ENCODE measurements at places on chromosomes 12 and 14.

DNA sequence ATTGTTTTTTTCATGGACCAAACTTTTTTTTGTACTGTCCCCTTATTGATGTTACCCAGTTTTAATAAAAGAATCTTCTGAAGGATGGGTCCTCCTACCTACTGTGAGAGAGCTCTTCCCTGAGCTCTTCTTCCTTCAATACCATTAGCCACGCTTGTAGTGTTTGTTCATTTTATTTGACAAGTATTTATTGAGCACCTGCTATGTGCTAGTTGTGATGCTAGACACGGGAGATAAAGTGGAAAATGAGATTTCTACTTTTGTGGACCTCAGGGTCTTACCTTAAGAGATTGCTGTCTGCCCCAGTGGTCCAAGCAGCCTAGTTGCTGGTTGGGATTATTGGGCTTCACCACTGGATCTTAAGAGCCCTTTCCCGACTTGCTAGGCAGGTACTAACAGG, 3.2 kb upstream of the GPD1 start:
- DNase-seq = no peak

GRCh38 chr12:80205960-80206359, 106.6 kb downstream of the OTOGL start:
- no peak for DNase-seq

- DNase-seq = no peak
These were observed 60.8 kb upstream of the HSPB8 start for GRCh38 chr12:119117936-119118335.

GRCh38 chr12:25322351-25322750, 71.6 kb upstream of the KRAS start:
- DNase-seq = no peak

GRCh38 chr14:93212432-93212831, 5.4 kb downstream of the UBR7 start:
- DNase-seq = no peak

DNA sequence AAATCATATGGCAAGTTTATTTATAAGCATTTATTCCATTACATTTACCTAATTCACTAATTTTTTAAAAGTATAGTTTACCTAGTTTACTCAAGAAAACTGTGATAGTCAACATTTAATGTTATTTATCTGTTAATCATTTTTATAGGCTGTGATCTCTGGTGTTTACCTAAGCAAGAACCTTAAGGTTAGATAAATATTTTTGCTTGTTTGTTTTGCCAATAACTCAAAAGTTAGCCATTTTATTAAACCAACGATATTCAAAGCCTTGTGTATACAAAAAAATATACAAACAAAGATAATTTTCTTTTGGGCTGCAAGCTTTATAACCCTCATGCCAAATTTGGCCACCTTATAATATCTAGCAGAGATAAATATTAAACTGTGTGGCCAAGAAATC, 157.3 kb downstream of the SLCO1B3 start:
- DNase-seq = no peak

DNA sequence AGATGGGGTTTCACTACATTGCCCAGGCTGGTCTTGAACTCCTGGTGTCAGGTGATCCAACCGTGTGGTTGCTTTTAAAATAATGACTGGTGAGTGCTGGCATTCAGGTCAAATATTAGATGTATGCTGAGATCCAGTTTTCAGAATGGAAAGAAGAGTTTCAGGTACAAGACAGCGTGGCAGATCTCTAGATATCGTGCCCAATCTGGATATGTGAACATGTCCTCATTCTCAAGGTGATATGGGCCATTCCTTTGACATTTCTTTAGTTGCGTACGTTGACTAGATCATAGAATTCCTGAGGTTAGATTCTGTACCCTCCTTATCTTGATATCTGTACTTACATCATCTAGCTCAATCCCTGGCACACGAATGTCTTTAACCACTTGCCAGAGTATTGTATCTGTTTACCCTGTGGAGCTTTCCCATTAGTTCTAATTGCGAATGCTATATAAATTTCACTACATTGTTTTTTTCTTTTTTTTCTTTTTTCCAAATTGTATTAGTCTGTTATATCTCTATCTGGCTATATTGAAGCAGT, 80.2 kb downstream of the ANO6 start:
- DNase-seq = no peak

Data from suprapubic skin (tissue), 4 donors.